Ammon's horn (tissue), 1 donor: ENCODE measurements at places on chromosomes 11 and 22.
A peak's percentile ranks its signal among the peaks of the same experiment; 100 is the strongest.

DNA sequence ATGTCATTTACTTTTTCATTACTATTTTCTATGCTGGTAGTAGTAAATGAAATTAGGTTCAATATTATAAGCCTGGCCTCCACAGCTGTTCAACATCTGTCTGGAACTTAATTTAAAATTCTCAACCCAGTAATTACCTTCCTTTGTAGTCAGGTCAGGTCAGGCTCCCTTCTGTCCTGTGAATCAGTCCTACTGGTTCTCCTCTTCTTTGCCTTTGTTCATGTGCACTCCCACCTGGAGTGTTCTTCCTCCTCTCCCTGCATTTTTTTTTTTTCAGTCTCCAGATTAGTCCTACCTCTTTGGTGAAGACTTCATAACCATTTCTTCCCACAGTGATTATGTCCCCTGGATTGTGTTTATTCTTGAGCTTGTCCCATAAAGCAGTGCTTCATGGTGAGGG, 67.9 kb downstream of the DKK3 start:
- DNase-seq = no peak

- peak; percentile 85 for DNase-seq
Measured at GRCh38 chr22:37898441-37899181, 7.5 kb upstream of the MICALL1 start.

DNA sequence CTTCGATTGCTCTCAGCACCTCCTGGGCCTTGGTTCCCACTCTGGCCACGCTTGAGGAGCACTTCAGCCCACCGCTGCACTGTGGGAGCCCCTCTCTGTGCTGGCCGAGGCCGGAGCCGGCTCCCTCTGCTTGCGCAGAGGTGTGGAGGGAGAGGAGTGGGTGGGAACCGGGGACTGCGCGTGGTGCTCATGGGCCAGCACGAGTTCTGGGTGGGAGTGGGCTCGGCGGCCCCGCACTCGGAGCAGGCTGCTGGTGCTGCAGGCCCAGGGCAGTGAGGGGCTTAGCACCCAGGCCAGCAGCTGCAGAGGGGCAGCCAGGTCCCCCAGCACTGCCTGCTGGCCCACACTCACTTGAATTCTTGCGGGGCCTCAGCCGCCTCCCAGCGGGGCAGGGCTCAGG, 12.2 kb downstream of the OR4B1 start:
- DNase-seq = no peak

DNA sequence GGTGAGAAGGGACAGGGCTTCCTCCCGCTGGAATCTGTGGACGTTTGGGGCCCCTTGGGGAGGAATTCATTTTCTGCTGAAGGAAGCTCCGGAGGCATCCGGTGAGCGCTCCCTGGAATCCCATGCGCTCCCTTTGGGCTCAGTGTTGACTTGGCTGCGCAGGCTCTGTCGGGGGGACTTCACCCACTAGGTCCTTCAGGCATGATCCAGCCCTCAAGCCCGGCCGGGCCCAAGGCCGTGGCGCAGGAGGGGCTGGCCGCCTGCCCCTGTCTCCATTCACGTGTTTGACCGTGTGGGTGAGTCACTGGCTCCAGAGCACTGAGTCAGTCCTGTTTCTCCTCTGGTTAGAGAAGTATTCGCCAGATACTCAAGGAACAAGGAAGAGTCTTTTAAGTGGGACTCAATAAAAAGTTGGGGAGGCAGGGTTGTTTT, 1.4 kb downstream of the CTTN start:
- no peak for DNase-seq

GRCh38 chr11:94544646-94545263, 1.0 kb downstream of the FUT4 start:
- no peak for DNase-seq

DNA sequence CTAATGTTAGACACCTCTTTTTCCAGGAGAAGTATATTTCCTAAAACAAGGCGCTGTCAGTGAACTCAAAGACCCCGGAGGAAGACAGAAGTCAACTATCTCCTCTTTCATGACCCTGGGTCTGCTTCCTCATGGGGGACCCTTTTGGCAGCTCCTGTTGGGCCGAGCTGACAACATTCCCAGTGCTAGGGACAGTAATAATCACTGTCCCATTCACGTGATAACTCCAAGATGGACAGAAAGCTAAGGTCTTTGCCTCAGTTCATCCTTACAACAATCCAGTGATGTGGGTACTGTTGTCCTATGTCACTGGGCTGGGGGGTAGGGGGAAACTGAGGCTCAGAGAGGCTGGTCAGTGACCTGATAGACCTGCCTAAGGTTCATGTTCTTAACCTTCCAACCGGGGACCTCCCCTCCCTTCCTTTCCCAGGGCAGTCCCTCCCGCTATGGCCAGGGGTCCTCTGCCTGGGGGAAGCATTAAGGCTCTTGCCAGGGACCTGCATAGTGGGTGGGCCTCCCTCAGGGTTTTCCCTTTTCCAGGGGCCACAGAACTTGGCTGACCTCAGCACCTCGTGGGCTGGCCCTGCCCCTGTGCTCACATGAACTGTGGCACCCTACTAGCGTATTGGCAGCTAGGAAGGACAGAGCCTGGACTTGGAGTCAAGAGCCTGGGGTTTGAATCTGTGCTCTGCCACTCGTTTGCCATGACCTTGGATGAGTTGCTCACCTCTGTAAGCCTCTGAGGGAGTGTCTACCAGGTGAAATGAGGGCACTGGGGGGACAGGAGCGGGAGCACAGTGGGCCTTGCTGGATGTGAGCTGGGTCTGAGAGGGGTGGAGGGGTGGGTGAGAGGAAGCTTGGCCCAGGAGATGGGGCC, 53.6 kb downstream of the LRRC32 start:
- no peak for DNase-seq

DNA sequence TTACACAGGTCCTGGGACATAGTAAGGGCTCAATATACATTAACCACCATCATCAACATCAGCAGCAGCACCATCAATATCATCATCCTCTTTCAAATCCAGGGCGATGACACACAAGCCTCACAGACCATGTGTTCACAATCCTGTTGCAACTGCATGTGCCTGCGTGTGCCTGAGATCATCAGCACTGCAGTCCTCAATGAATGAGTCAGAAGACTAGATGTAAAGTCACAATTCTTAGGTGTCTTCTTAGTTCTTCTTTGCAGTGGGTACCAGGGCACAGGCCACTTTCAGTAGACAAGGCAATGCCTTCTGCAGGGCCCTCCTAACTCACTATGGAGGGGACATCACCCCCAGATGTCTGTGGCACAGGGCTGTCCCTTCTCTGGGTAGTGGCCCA, 111.1 kb downstream of the MYO18B start:
- peak; percentile 64 for DNase-seq

- no peak for DNase-seq
Measured at GRCh38 chr11:11025087-11025486, 167.2 kb upstream of the ZBED5 start.

- no peak for DNase-seq
Measured at GRCh38 chr11:96781082-96781481, 391.3 kb downstream of the JRKL start.

GRCh38 chr22:17451316-17451715, 82.1 kb downstream of the CECR2 start:
- no peak for DNase-seq

DNA sequence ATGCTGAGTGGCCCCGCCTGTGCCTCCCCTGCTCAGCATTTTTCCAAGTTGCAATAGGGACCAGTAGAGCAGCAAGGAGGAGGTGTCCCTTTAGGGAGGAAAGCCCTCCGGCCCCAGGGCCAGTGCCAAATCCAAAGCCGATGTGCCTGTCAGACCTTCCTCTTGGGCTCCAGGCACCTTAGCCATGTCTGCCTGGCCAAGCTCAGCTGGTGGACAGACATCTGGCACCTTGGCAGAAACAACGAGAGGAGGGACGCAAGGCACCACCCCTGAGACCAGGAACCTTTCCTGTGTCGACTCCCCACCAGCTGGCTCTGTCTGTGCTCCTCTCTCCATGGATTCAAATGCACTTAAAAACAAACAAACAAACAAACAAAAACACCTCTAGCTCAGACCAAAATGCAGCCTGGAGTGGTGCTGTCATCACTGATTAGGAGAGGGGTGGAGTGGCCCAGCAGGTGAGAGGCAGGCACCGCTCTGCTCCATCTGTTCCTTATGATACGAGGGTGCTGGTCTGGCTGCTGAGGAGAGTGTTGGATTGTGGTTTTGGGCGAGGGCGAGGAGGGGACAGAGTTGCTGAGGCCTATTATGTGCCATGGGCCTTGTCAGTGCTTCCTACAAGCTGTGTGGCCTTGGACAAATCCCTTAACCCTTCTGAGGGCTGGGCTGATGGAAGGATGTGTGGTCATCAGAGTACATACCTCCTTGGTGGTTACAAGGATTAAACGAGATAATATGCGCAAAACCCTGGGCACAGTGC, 46.2 kb downstream of the TP53I11 start:
- DNase-seq = no peak

DNA sequence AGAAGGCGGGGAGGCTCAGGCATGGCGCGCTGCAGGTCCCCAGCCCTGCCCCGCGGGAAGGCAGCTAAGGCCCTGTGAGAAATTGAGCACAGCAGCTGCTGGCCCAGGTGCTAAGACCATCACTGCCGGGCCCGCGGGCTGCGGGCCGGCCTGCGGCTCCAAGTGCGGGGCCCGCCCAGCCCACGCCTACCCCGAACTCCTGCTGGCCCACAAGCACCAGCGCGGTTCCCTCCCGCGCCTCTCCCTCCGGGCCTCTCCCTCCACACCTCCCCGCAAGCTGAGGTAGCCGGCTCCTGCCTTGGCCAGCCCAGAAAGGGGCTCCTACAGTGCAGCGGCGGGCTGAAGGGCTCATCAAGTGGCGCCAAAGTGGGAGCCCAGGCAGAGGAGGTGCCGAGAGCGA, 4.6 kb upstream of the RDX start:
- DNase-seq = no peak

- no peak for DNase-seq
Measured at GRCh38 chr11:83056611-83057010, 15.1 kb downstream of the RAB30 start.

DNA sequence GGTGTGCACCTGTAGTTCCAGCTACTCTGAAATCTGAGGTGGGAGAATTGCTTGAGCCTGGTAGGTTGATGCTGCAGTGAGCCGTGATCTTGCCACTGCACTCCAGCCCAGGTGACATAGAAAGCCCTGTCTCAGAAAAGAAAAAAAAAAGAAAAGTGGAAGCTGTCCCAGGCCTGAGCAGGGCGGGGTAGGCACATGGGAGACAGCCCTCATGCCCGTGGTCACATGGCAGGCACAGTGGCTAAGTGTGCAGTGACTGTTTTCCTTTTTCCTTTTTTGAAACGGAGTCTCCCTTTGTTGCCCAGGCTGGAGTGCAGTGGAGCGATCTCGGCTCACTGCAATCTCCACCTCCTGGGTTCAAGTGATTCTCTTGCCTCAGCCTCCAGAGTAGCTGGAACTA, 7.8 kb downstream of the OTUB1 start:
- DNase-seq = no peak

GRCh38 chr11:122717264-122717867, 61.8 kb downstream of the UBASH3B start:
- peak; percentile 20 for DNase-seq

GRCh38 chr11:122339436-122340060, 223.5 kb upstream of the BLID start:
- no peak for DNase-seq

- no peak for DNase-seq
Measured at GRCh38 chr11:16925561-16926065, 88.6 kb downstream of the PLEKHA7 start.

DNA sequence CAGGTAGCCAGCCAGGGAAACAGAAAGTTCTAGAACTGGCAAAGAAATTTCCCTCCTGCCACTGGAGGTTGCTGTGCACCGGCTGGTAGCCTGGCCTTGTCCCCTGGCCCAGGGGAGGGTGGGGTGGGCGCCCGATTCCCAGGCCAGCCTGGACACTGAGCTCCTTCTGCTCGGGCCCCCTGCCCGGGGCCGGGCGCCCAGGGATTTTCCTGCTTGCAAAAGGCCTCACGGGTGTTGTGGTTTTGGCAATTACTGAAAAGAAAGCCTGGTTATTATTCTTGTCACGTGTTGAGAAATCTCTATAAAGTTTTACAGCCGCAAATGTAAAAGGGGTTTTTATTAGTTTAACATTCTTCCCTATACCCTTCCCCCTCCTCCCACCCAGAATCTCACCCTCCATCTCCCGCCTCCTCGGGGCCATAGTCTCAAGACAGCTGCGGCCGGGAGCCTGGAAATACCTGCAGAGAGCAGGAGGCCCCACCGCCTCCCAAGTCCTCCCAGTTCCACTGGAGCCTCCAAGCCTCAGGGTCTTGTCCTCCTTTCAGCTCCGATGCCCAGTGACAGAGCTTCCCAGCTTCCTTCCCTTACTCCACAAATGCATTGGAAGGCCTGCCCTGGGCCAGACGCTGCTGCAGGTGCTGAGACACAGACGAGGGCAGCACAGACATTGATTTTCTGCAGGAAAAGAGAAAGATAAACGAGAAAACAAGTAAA, 1515.6 kb downstream of the TBC1D22A start:
- peak; percentile 50 for DNase-seq

DNA sequence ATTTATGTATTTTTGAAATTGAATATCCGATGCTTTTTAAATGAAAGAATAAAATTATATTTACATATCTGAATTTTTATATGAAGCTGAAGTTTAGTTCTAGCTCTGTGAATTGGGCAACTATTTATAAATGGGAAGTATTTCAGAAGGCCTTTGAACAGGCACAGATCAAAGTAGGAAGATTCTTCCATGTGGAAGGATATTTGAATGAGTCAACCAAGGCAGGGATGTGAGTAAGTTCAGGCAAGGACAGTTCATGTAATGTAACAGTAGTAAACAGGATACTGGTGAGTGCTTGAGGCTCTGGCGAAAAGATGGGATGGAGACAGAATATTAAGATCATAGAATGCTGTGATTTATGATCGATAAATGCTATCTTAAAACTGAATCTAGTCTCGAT, 417.8 kb upstream of the CCDC179 start:
- no peak for DNase-seq

- peak; percentile 56 for DNase-seq
Measured at GRCh38 chr22:45551310-45552016, 48.8 kb downstream of the FBLN1 start.

DNA sequence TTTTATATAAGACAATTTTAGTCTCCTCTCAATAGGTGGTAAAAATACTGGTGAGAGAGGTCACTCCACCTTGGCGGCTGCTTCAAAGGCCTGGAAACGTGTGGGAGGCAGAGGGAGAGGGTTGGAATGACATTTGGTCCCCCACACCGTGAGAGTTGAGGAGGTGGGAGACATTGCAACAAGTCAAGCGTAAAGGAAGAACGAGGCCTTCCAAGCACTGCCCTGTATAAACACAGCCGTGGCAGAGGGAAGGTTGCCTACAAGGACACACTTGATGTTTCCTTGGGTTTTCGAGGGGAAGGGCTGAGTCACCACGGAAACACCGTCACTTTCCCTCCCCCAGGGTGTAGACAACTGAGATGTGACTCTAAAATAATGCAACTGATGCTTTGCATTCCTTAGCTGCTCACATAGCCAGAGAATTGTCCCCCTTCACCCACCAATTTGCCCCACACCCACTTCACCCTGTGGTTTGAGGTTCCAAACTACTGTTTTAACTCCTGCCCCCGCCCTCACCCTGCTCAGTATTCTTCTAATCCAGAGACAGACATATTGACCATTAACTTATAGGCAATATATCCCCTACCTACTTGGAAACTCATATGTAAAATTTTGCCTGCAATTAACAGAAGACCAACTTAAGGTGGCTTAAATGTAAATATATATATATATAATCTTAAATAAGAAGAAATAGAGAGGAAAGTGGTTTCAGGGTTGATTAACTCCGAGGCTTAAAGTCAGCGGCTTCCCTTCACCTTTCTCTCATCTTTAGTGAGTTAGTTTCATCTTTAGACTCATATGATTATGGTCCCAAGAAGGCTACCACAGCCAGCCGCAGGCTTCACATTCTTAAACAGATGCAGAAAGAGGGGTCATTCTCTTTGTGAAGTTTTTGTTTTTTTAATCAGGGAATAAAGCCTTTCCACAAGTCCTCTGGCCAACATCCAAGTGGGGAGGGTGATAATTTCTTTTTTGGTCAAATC, 54.1 kb upstream of the BDNF start:
- DNase-seq = no peak

GRCh38 chr11:78069465-78069864, 5.8 kb downstream of the THRSP start:
- DNase-seq = no peak
